ENCODE measurements at places on chromosomes 2 and 18.
A peak's percentile ranks its signal among the peaks of the same experiment; 100 is the strongest.

DNA sequence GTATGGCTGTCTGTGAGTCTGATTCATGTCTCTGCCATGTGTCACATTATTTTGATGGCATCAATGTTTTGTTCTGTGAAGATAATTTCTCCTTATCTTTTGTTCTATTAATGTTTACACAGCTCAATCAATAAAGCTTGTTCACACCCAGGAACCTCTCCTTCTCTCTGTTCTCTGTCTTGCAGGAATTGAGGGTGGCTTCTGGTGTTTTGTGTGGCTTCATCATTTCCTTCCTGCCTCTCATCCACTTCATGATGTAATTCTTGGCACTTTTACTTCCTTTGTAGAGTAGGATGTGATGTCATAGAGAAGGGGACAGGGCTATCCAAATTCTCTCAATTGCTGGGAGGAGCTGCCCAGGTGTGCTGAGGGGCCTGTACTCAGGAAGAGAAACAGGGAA lies 27.2 kb downstream of the ASXL3 start:
- no peak for DNase-seq

DNA sequence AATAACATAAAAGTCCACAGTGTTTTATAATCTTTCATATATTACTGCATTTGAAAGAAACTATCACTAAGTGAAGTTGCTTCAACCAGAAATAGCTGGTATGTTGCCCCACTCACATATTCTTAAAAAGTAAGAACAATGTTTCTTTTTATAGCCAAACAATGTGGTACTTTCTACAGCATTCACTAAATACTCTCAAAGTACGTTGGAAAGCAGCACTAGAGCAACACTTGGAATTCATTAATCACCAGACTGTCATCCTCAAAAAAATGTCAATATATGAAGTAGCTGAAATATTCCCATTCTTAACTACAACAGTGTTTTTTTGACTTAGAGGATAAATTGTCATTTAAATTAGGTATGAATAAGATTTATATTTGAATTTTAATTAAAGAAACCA lies 32.8 kb downstream of the COBLL1 start:
- no peak for DNase-seq

- DNase-seq, result peak; percentile 34
Measured at GRCh38 chr2:47226132-47226922, 71.2 kb upstream of the STPG4 start.

DNA sequence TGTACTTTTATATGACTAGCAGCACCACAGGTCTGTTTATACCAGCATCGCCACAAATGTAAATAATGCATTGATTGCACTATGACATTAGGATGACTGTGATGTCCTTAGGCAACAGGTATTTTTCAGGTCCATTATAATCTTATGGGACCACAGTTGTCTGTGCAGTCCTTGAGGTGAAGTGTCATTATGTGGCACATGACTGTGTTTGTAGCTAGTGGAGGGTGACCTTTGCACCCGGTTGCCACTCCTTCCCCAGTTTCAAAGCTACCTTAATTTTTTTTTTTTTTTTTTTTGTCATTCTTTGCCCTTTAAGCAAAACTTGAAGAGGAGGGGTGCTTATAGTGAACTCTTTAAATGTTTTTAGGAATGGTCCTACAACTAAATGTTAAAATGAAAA lies 386.4 kb downstream of the THSD7B start:
- no peak for DNase-seq

- no peak for DNase-seq
Measured at GRCh38 chr18:47397671-47398319, 146.3 kb upstream of the SKOR2 start.

- DNase-seq, result peak; percentile 89
Measured at GRCh38 chr2:61888267-61889055, at the start of gene CCT4. Gene CCT4, minus strand, starts transcription at chr2:61888656. Its CDS starts 149 bp downstream, at chr2:61888507.

- no peak for DNase-seq
Measured at GRCh38 chr2:36589230-36589630, 8.7 kb downstream of the FEZ2 start.

DNA sequence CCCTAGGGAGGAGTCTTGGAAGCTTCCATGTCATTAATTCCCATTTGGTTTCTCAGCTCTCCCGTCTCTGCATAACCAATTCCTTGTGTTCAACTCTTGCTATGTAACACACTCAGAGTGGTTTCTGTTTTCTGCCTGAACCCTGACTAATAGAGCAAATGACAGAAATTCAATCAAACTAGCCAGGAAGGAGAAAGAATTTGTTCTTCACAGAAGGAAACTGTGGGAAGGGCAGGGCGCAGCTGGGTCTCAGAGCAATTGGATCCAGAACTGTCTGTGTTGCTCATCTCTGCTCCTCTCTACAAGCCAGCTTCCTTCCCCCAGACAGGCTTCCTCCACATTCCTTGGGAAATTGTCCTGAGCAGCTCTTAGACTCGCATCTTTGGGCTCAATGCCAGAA lies 269.8 kb downstream of the TNS1 start:
- DNase-seq, result no peak

GRCh38 chr2:196696423-196697079 lies 57.0 kb downstream of the CCDC150 start:
- DNase-seq, result no peak

GRCh38 chr2:215530191-215530968 lies 94.5 kb upstream of the FN1 start:
- no peak for DNase-seq

DNA sequence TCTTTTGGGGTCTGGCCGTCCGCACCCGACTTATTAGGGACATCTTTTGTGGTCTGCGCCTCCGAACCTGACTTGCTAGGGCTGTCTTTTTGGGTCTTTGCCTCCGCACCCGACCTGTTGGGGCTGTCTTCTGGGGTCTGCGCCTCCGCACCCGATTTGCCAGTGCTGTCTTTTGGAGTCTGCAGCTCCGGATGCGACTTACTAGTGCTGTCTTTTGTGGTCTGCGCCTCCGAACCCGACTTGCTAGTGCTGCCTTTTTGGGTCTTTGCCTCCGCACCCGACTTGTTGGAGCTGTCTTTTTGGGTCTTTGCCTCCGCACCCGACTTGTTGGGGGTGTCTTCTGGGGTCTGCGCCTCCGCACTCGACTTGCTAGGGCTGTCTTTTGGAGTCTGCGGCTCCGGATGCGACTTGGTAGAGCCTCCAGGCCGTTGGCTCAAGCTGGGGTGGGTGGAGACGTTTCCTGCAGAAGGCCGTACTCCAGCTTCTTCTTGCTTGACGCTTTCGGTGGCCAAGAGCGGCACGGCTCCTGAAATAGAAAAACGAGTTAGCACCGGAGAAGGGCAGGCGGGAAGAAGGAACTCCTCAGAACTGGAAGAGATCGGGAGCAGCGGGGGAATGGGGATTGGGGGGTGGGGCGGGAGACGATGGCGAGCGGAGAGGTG lies 498 bp downstream of the TGOLN2 start:
- DNase-seq, result peak; percentile 26

DNA sequence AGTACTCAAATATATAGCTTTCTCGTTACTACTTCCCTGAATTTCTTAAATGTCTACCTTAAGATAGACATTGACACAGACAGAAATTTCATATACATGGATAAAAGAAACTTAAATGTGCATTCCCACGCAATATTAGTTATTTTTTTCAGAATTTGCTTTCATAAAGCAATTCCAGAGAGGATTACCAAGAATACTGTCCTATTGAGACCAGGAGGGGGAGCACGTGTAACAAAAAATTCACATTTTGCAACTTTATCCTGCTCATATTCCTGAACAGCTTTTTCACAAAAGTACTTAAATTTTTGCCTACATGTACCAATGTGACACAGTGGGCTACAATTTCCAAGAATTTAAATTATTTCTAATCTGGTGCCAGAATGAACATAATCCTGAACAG lies 30.7 kb upstream of the ERCC3 start:
- no peak for DNase-seq

- DNase-seq, result no peak
Measured at GRCh38 chr2:105383432-105384166, 15.3 kb downstream of the FHL2 start.

- no peak for DNase-seq
Measured at GRCh38 chr2:164495491-164496223, 125.6 kb downstream of the GRB14 start.

DNA sequence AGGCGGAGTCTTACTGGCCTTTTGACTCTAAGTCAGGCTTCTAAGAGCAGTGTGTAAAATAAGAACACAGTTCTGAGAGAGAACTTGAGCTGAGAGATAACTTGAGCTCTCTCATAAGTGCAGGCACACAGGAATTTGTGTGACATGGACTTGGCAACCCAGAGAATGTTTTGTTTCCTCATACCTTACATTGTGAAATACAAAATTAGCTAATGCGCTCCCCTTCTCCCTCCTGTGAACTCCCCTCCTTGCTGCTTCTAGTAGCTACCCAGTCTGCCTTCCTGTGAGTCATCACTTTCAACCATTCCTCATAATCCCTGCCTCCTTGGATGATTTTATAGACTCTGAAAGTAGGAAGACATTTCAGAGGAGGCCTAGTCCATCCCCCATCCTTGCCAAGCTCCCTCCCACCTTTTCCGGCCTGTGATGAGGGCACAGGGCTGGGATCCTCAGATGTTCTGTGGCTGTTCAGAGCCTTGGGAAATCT lies 22.6 kb downstream of the FER1L5 start:
- DNase-seq, result no peak

GRCh38 chr18:54859667-54860421 lies 31.6 kb downstream of the RAB27B start:
- DNase-seq, result no peak

- no peak for DNase-seq
Measured at GRCh38 chr2:231527091-231527395, 3.2 kb downstream of the NMUR1 start.

DNA sequence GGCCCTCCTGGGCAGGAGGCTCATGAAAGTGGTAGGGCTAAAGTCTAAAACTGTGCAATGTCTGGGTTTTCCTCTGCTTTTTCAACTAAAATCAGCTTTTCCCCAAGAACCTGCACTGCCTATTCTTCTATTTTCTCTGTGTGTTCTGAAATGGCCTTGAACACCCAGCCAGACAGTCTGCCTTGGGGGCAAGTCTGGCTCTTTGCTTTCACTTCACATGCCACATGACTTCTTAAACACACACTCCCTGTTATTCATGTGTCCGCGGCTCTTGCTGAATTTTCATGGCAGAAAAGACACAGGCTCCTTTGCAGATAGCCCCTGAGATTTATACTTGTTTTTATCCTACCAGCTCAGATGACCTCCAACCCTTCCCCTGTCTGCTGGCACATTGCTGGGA lies 10.6 kb upstream of the RPIA start:
- no peak for DNase-seq

GRCh38 chr18:69246027-69246426 lies 154.7 kb upstream of the DOK6 start:
- DNase-seq, result peak; percentile 59

- no peak for DNase-seq
Measured at GRCh38 chr2:151403914-151404313, 5.8 kb upstream of the RIF1 start.

DNA sequence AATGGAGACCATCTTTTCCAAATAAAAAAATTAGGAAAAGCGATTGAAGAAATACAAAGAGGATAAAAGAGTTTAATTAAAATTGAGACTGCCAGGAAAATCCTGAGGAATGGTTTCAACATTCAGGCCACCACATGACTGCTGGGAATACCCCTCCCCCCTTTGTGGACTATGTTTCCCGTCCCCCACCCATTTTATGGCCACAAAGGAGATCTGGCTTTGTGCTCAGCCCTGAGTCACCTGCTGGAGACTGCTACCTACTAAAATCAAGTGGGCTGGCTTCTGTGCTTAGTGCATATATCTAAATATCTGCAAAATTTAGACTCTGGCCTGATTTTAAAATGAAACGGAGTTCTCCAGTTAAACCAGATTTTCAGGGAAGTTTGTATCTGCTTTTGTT lies 10.1 kb downstream of the RND3 start:
- no peak for DNase-seq

- DNase-seq, result no peak
Measured at GRCh38 chr2:98734823-98735260, 3.9 kb upstream of the MGAT4A start.

- no peak for DNase-seq
Measured at GRCh38 chr18:26700728-26701127, 152.4 kb upstream of the KCTD1 start.

DNA sequence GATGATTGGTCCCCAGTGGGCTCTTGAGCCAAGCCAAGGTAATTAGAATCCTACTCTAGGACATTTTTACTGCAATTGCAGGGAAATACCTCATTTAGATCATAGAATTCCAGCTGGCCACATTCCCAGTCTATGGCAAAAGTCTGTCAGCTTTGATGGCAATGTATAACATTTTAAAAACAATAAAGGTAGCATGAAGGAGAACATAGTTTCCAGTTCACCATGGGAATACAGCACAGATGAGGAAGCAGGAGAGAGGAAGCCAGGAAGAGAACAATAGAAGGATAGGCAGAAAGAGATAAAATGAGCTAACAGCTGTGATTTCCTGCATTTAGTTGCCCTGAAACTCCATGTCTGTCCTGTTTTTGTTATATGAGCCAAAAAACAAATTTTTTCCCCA lies 897.3 kb upstream of the DDX18 start:
- DNase-seq, result no peak

DNA sequence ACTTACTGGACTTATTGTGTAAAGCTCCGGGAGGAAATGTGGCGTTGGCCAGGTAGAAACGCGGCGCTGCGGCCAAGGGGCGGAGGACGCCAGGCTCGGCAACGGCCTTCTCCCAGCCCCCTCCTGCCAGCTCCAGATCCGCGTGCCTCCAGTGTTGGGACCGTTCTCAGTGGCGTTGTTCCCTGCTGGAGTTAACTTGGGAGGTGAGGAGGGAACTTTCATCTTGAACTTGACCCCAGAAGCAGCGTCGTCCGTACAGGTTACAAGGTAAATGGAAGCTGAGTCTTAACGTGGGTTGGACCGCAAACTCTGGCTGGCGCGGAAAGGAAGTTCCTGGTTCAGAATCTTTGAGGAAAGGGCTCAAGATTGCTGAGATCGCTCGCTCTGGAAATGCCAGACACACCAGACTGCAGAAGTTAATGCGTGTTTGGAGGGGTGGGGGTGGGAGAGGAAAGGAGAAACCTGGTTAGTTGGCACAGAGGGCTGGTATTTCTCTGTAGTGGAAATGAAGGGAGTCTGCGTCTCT lies 1.3 kb downstream of the TANC1 start:
- DNase-seq, result no peak

DNA sequence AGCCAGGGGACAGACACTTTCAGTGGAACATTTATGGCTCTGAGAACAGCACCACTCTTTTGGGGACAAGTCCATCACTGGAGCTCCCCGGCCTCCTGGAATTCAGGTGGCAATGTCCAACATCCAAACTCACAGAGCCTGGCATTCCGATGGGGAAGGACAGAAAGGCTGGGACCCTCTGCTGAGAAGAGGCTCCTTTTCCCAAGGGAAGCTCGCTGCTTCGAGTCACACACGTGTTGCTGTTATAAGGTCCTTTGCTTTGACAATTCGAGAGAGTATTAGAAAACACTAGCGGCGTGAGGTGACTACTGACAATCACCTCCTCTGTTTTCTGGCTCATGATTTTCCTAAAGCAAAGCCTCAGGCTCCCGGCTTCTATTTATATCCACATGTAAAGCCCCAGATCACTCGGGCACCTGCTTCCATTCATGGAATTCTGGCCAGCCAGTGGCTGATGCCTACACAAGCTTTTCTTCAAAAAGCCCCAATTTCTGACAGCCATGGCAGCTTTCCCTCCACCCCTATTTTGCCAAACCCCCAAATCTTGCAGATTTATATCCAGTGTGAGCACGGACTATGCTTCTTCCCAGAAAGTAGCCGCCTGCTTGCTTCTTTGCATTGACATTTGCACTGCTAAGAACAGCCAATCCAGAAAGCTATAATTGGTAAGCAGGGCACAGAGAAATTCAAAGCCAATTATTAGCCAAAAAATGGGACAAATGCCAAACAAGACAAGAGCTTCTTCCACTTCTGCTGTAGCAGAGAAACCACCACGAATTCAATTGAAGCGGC lies 67.3 kb downstream of the NDUFA10 start:
- no peak for DNase-seq

GRCh38 chr2:55003706-55004639 lies 46.3 kb downstream of the RTN4 start:
- no peak for DNase-seq

Measured in NCI-H345 (cell line).